Uterus (tissue), 4 donors: ENCODE measurements at places on chromosomes 2 and 18.

- peak; percentile 60 for DNase-seq
These were observed 678.3 kb upstream of the ID2 start for GRCh38 chr2:8003462-8004075.

- DNase-seq = no peak
These were observed 126.2 kb upstream of the DTNA start for GRCh38 chr18:34583895-34584294.

DNA sequence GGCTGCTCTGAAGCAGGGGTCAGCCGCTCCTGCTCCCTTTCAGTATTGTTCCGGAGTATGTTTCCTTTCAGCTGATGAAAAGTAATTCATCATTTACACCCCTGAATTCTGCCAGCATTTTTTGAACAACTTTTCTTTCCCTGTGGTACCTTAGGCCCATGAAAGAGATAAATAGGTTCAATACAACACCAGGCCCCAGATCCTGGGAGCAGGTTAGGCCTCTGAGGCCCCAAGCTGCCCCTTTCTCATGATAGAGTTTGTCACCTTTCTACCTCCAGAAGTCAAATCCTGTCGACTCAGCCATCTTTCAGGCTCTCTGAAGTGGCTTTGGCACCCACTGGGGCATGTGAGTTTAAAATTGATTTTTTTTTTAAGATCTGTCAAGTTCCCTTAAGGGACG, 1415.1 kb upstream of the ZEB2 start:
- DNase-seq = no peak

GRCh38 chr2:189522435-189523151, 58.0 kb downstream of the SLC40A1 start:
- DNase-seq = no peak

DNA sequence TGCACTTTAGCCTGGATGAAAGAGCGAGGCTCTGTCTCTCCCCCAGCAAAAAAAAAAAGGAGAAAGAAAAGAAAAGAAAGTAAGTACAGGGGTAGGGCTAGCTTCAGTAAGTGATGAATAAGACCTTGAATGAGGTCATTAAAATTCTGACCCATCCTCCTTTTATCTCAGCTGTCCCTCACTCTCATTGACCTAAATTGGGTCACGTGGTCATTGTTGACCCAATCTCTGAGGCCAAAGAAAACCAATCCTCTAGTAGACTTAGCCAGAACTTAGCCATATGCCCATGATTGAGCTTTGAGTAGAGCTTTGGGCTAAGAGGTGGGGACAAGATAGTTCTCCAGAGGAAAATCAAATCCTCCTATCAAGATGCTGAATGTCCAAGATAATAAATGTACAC, 149.3 kb downstream of the PDE11A start:
- DNase-seq = no peak

- no peak for DNase-seq
These were observed 19.7 kb upstream of the IL18R1 start for GRCh38 chr2:102335871-102336366.

- DNase-seq = no peak
These were observed 243.4 kb downstream of the IKZF2 start for GRCh38 chr2:212908031-212908430.

- no peak for DNase-seq
These were observed 24.4 kb downstream of the NFE2L2 start for GRCh38 chr2:177239932-177240630.

GRCh38 chr2:236715077-236715476, 145.5 kb downstream of the ACKR3 start:
- DNase-seq = no peak

DNA sequence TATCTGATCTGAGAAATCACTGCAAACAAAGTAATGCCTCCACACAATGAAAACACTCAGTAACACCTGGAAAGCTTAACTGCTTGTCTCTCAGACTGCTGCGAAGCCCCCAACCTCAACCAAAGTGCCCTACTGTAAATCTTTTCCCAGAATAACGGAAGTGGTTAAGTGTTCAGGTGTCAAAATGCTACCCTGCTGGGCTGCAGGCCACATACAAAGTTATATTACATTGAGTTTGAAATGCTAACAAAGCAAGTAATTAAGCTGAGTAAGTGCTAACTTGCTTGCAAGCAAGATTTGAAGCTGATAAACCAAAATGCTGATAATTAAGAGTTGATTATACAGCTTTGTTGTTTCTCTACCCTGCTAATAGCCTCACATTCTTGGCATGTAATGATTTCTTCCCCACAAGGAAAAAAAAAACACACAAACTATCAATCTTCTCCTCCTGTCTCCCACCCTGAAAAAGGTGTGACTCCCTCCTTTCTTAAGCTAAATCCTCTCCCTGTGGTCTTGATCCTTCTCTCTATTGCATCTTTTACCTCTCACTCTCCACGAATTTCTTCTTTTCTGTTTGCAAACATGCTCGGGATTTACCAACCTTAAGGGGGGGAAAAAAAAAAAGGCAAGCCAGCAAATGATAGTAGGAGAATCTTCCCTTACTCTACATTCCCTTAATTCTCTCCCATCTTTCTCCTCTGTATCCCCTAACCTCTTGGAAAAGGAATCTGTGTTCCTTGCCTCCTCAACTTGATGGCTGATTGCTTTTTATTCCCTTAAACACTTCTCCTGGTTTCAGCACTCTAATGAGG, 266.8 kb upstream of the SIX3 start:
- DNase-seq = no peak

GRCh38 chr2:23464905-23465537, 80.0 kb downstream of the KLHL29 start:
- no peak for DNase-seq

DNA sequence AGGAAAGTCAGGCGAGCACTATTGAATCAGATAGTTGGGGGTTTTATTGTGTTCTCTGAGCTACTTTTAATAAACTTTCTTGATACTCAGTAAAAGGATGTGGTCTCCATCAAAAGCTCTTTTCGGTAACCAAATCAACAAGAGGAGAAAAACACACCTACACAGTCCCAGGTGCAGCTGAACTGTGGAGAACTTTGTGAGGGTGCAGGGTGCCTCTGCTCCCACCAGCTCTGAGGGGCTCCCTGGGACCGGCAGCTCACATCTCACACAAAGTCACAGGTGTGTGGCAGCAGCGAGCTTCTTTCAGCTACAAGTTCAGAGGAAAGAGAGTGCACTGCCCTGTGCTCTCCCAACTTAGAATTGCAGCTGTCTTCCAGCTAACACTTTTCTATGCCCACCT, 650.4 kb downstream of the RNF144A start:
- DNase-seq = no peak

- DNase-seq = no peak
These were observed 182.1 kb downstream of the PARD3B start for GRCh38 chr2:204727368-204727767.

- DNase-seq = no peak
These were observed 30.2 kb downstream of the IL1RL2 start for GRCh38 chr2:102217032-102217431.

- no peak for DNase-seq
These were observed 94.5 kb downstream of the PLEKHA3 start for GRCh38 chr2:178574789-178575188.

DNA sequence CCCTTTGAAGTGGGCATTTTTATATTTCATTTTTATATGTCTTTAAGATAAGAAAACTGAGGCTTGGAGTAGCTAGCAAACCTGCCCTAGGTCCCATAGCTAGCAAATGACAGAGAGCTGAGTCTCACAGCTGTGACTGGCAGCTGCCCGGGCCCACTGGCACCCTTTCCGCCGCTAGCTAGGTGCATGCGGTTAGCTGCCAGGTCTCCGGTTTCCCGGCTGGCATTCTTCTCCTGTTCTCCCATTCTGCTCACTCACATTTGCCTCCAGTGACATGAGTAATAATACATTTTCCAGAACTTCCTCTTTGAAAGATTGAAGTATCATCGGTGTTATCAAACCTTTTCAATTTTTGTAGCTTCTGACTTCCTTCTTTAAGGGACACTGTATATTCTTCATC, 38.7 kb downstream of the MTCL1 start:
- no peak for DNase-seq

GRCh38 chr2:241189093-241189855, 797 bp downstream of the ANO7 start:
- no peak for DNase-seq

DNA sequence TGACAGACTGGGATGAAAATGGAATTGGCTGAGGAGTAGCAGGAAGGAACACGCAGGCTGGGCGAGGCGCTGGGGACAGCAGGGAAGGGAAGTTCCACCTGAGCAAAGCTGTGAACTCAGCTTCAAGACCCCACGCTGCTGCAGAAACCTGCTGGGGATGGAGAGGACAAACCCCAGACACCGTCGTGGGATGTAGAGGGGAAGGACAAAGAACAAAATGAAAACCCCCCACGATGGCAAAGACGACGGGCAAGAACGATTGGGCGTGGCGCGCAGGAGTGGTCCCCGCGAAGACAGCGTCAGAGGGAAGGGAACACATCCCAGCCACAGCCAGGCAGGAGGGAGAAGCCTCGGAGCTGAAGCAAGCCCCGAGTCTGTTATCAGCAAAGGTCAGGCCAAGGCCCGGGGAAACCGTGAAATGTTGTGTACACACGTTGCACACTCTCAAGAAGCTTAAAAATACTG, 222.9 kb downstream of the NDUFA10 start:
- no peak for DNase-seq

DNA sequence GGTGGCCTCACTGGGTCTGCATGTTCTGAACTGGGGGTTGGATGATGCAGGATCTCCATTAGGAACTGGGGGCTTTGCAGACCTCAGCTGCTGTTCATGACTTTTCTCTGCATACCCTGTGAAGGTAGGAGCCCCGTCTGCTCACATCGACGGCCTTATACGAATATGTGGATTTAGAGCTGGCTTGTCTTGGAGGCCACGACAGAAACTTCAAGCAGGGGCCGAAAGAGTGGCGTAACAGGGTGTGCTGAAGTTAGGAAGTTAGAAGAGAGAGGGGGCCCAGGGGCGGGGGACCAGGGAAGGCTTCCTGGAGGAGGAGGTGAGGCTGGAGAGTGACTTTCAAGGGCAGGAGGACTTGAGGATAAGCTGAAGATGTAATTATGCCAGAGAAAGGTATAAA, 144.9 kb downstream of the TSN start:
- no peak for DNase-seq

- DNase-seq = no peak
These were observed 54.4 kb upstream of the IL1RL1 start for GRCh38 chr2:102256874-102257462.

GRCh38 chr2:88538362-88538917, 85.9 kb upstream of the FOXI3 start:
- DNase-seq = no peak

- DNase-seq = no peak
These were observed 554 bp downstream of the FEV start for GRCh38 chr2:218984239-218985020.

DNA sequence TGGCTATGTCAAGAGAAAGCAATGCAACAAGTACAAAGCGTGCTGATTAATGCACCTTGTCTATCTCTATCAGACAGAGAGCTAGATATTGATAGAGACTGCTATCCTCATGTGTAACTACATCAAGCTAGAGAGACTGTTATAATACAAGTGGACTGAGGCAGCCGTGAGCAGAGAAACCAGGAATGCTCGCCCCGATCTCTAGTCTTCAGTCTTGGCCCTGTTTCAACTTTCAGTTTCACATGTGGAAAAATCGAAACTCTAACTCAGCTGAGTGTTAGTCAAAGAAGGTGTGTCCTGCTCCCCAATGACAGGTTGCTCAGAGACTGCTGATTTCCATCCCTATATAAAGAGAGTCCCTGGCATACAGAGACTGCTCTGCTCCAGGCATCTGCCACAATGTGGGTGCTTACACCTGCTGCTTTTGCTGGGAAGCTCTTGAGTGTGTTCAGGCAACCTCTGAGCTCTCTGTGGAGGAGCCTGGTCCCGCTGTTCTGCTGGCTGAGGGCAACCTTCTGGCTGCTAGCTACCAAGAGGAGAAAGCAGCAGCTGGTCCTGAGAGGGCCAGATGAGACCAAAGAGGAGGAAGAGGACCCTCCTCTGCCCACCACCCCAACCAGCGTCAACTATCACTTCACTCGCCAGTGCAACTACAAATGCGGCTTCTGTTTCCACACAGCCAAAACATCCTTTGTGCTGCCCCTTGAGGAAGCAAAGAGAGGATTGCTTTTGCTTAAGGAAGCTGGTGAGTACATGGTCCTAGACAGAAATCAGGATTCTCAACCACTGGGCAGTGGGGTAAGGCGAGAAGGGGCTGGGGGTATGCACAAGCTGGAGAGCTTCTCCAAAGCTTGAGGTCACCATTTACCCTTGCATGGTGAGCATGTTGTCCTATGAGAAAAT, at the start of gene RSAD2:
TSS of gene RSAD2 (plus strand) at position 376 of the 903 bp plus-strand sequence. CDS start at position 400, 24 bp downstream.
- DNase-seq = peak; percentile 36

- DNase-seq = no peak
These were observed 834.5 kb upstream of the ID2 start for GRCh38 chr2:7847321-7847720.

DNA sequence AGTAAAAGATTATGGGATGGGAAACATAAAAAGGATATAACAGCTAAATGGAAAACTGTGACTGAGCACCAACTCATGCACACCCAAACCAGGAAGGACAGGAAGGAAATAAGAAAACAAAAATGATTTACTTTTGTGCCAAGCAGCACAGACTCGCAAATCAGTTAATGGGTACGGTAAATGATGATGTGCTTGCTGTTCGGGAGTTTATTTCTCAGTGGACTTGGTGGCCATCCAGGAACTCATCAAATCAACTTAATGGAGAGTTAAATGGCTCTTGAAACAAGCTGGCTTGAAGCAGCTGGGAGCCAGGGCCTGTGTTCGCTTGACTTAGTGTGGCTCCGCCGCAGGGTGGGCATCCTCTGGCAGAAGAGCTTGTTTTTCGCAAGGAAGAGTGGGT, 36.2 kb downstream of the MTCL1 start:
- DNase-seq = no peak

GRCh38 chr18:45521777-45522176, 93.5 kb upstream of the SLC14A2 start:
- DNase-seq = peak; percentile 35

DNA sequence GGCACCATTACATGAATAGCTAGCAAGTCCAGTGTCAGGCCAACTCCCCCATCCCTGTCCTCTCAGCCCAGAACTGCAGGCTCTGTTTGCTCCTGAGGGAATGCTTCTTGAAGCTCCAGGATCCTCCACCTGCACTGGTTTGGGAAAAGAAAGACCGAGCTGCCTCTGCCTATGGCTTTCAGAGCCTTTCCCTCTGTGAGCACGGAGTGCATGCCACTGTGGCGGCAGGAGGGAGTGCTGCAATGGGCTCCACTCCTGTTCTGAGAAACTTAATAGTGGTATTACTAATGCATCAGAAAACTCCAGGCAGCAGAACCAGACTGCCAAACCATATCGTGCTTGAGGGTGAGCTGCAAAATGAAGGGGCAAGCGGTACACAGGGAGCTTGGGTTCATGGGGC, 271.8 kb downstream of the SRBD1 start:
- DNase-seq = no peak

GRCh38 chr2:199988151-199988550, 32.8 kb downstream of the MAIP1 start:
- DNase-seq = no peak

GRCh38 chr2:110113961-110114591, 1.5 kb downstream of the MALL start:
- no peak for DNase-seq

DNA sequence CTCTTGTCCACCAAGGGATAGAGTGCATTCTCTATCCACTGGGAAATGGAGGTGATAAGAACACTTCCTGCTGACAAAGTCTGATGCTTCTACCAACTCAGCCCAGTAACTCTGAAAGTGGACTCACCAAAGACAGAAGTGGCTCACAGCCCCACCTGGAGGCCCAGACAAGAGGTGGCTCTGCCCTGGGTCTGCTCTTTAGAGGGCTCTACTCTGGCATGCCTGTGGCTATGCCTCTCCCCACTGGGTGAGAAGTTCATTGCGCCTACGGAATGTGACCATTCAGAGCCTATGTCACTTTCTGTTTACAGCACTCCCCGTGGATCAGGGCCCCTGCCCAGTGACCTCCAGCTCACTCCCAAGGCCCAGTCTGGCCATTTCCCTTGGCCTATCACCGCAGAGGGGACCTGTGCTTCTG, 13.5 kb upstream of the XDH start:
- no peak for DNase-seq
